EH (cell line): ENCODE measurements at places on chromosomes 2 and 18.

DNA sequence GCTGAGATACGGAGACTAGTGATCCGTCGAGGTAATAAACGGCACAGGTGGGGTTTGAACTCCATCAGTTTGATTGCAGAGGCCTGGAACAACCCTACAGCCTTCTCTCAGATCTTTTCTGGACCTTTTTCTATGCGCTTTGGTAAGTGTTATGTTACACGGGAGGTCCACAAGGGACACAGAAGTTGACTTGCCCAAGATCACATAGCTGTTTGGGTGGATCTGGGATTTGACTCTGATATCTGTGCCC is 1.1 kb upstream of the DNPEP start:
- no peak for DNase-seq

- DNase-seq: no peak
These were observed 63.4 kb upstream of the SP5 start for GRCh38 chr2:170651624-170652325.

- DNase-seq: peak; percentile 10
These were observed 32.6 kb downstream of the MTA3 start for GRCh38 chr2:42601076-42601475.

GRCh38 chr18:36051760-36052159 is 15.6 kb downstream of the RPRD1A start:
- no peak for DNase-seq

GRCh38 chr2:221468317-221468716 is 103.8 kb downstream of the EPHA4 start:
- no peak for DNase-seq
